ENCODE measurements at places on chromosomes 5 and 9. TPM values are rescaled to one million over a fixed set of nuclear protein-coding genes. Genes with fewer than 3 reads are reported as not detected.

Gene LMNB1
- total RNA-seq = 55.5 TPM

Gene CCL28
- total RNA-seq = 0.23 TPM

Gene SLC27A6
- not detected for total RNA-seq

Gene CARD6
- total RNA-seq = 3.2 TPM

Gene NR2F1
- 6.4 TPM for total RNA-seq

Measured in A549 treated with GW870086 at 1 μM for 4 hours (cell line).